ENCODE measurements at places on chromosomes 2 and 18.

DNA sequence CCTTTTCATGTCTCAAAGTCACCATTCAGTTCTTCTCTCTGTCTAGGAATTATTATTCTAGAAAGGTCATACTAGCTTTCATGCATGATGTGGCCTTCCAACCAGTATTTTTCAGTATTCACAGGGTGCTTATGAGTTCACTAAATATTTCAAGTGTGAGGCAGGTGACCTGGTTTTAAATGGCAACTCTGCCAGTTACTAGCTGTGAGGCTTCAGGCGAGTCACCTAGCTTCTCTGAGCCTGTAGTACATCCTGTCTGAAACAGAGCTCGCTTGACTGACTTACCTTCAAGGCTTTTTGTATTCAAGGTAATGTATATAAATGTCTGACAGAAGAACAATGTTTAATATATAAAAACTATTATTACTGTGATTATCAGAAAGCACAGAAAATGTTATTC is 19.4 kb upstream of the ACVR1 start:
- DNase-seq: no peak

GRCh38 chr18:22547807-22548561 is 130.3 kb upstream of the CTAGE1 start:
- DNase-seq: no peak

GRCh38 chr2:111184725-111185310 is 64.1 kb downstream of the BCL2L11 start:
- no peak for DNase-seq

GRCh38 chr2:6885968-6886367 is 8.4 kb downstream of the RSAD2 start:
- DNase-seq: no peak

- DNase-seq: no peak
These were observed 5.4 kb downstream of the CACNB4 start for GRCh38 chr2:152093464-152093863.
